ENCODE measurements at places on chromosomes 6 and 20.

GRCh38 chr20:32312718-32313424 is 35.4 kb downstream of the KIF3B start:
- no peak for DNase-seq

DNA sequence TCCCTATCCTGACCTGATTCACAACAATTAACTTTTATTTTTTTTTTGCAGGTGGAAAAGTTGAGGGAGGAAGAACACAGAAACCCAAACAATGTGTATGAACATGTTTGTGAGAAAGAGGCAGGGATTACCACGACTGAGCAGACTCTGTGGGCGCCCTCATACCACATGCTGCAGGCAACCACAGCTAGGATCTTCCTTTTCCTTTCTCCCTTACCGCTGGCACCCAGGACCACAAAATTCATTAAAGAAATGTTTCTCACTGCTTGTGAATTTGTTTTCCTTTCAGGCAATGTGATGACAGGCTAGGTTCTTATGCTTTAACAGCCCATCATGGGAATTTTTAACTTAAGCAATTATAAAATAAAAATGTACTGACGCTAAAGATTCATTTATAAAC is 287.1 kb downstream of the GMDS start:
- no peak for DNase-seq

- DNase-seq, result no peak
These were observed 523 bp downstream of the TMEM30A start for GRCh38 chr6:75283907-75284631.

GRCh38 chr6:149140137-149140909 is 177.2 kb upstream of the TAB2 start:
- no peak for DNase-seq

DNA sequence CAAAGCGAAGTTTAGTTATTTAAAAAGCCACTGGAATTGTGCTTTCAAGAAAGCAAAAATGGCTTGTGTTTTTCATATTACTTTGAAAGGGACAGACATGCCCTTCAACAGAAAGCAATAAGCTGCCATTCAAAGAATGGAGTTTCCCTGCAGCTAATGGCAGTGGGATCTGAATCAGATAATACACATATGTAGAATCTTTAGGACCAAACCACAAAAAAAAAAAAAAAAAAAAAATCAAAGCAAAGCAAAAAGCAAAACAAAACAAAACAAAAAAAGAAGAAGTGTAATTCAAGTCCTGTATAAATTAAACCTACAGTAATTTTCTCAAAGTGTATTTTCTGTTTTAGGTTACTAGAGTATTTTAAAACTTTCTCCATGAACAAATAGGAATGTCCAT is 63.6 kb upstream of the ZNF217 start:
- no peak for DNase-seq

- peak; percentile 76 for DNase-seq
These were observed at the start of gene BTBD3 for GRCh38 chr20:11917663-11918062. BTBD3 (plus strand) TSS chr20:11917893; CDS start chr20:11918276, 383 bp downstream.

DNA sequence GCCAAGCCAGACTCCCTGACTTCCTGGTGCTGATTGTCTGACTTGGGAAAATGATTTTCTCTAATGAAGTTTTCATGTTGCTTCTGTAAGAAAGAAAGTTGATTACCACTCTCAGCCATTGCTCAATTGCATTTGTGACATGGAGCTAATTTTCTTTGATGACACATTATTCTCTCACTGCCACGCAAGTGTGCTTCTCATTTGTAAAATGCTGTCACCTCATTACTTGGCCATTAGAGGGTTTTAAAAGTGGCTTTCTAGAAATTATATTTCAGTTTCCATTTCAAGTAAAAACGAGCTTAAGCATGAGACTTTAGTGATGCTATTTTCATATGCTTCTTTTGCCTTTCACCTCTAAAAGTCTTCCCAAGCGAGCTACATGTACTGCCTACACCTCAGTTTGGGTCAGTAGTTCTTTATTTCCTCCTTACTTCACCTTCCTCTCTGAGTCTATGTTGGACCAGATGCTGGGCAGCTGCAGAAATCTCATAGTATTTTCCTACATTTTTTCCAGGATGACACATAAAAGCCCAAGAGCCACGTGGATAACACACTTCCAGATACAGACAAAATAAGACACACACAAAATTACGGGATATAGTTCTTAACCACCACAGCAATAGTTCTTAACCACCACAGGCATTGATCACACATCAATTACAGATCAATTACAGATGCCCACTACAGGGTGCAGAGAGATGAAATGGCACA is 6.3 kb upstream of the FAM210B start:
- peak; percentile 23 for DNase-seq

GRCh38 chr6:39330476-39330875 is 8.0 kb upstream of the KCNK16 start:
- DNase-seq, result no peak

GRCh38 chr20:19074828-19075516 is 137.5 kb upstream of the SLC24A3 start:
- no peak for DNase-seq

GRCh38 chr20:44581515-44581914 is 864 bp upstream of the PKIG start:
- DNase-seq, result no peak

GRCh38 chr6:166722785-166723184 is 95.7 kb upstream of the RPS6KA2 start:
- DNase-seq, result no peak

DNA sequence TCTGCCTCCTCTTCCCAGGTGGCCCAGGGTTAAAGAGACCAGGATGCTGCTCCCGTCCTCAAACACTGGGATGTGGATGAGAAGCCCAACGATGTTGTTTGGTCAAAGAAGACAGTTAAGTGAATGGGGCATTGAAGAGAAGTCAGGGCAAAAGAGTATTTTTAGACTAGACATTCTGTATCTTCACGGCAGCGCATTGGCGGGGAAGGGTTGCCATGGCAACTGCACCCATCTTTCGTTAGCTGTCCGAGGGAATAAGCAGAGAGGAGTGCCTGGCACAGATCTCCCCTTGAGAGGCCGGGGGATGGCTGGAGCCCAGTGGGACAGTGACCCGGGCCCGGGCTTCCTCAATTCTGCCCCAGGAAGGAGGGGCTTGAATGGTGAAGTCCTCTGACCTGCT is 56.4 kb upstream of the GPR31 start:
- DNase-seq, result no peak

GRCh38 chr20:18058661-18059467 is 1.1 kb upstream of the OVOL2 start:
- no peak for DNase-seq

DNA sequence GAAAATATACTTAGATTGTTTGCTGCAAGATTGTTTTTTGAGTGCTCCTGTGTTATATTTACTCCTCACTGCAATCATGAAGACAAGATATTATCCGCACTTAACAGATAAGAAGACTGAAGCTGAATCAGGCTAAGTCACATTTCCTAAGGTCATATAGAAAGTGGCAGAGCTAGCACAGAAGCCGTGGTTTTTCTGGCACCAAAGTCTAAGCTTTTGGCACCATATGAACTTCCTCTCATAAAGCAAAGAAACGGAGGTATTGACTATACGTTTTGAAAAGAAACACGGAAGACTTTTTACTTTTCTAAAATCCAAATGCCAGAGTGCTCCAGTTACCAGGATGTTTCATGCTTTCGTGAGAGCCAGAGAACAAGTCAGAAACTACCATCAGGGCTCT is 9.3 kb upstream of the DTD1 start:
- DNase-seq, result no peak

DNA sequence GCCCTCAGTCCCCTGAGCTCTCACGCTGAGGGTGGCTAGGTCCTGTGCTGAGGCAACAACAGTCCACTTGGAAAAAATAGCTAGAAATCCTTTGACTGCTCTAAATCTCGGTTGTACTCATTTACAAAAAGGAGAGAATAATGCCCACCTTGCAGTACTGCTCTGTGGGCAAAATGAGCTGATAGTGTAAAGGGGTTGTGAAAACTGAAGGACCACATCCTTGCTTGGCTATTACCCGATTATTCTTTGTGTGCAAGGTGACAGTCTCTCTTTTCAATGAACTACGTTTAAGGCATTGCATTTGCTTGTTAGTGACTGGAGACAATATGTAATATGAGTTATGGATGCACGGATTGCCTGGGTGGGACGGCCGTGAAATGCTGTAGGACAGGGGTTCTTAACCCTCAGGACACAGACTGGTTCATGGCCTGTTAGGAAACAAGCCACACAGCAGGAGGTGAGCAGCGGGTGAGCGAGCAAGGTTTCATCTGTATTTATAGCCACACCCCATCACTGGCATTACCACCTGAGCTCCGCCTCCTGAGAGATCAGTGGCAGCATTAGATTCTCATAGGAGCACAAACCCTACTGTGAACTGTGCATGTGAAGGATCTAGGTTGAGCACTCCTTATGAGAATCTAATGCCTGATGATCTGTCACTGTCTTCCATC is 14.6 kb downstream of the SAMD3 start:
- no peak for DNase-seq

- DNase-seq, result no peak
These were observed 31.6 kb downstream of the WASF1 start for GRCh38 chr6:110147870-110148269.

GRCh38 chr6:76633259-76633658 is 560.8 kb upstream of the IMPG1 start:
- no peak for DNase-seq

GRCh38 chr6:163345931-163346330 is 68.6 kb upstream of the QKI start:
- DNase-seq, result no peak

GRCh38 chr20:40457404-40457803 is 231.6 kb downstream of the MAFB start:
- no peak for DNase-seq

DNA sequence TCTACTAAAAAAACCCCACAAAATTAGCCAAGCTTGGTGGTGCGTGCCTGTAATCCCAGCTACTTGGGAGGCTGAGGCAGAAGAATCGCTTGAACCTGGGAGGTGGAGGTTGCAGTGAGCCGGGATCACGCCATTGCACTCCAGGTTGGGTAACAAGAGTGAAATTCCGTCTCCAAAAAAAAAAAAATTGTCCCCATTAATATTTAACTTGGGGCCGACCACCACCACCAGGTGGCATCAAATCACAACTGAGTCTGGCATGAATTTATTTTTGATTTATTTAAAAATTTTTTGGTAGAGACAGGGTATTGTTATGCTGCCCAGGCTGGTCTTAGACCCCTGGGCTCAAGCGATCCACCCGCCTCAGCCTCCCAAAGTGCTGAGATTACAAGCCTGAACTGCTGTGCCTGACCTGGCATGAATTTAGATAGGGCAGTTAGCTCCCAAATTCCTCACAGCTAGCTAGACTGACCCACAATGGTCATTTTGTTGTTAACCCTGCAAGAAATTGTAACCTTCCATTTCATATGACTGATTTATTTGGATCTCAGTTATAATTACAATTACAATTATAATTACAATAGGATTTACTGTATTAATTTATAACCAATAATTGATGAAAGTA is 17.1 kb upstream of the BEND3 start:
- DNase-seq, result no peak

DNA sequence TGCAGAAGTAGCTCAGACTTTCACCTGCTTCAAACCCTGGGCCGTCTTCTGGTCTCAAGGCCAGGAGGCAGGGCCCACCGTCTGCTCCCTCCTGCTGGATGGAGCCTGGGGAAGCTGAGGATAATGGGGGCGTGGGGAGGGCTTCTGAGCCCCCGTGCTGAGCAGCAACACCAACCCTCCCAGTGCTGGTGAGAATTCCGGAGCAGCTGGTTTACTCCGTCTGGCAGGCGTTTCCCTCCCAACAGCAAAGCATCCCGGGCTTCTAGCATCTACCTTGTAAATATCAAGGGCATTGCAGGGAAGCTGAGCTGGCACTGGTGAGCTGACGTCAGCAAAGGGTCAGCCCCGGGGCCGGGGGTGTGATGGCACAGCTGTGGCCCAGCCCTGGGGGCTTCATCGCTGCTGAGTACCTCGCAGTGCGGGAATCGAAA is 16.8 kb upstream of the CHRNA4 start:
- no peak for DNase-seq

DNA sequence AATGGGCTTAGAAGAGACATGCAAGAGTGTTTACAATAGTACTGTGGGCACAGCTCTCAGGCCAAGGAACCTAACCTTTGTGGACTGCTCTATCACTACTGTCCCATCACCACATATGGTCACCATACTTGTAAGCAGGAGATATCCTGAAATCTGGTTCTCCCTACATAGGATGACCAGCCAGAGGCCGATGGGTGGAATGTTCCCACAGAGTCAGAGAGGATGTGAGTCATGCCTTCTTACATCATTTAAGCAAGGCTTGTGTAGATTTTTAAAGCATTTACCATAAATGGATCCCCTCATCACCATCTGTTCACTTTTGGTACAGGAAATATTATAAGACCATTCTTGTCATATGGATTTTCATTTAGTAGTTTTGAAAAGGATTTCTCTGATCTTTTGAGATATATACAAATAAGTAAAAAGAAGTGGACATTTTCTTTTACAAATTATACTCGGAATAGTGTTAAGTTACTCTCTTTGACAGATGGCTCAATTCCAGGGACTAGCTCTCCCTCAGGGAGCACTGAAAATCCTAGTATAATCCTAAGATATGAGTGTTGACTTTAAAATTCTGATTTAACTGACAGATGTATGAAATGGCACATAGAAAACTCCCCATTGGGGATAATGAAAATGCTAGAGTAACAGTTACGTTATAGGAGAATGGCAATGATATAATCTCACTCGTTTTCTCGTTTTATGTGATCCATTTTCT is 6.6 kb downstream of the HTR1B start:
- DNase-seq, result peak; percentile 9

- no peak for DNase-seq
These were observed 130.1 kb upstream of the ASCC3 start for GRCh38 chr6:101011186-101011585.

Measured in skin of body (tissue), 3 donors.